ENCODE measurements at places on chromosomes 4 and X.

DNA sequence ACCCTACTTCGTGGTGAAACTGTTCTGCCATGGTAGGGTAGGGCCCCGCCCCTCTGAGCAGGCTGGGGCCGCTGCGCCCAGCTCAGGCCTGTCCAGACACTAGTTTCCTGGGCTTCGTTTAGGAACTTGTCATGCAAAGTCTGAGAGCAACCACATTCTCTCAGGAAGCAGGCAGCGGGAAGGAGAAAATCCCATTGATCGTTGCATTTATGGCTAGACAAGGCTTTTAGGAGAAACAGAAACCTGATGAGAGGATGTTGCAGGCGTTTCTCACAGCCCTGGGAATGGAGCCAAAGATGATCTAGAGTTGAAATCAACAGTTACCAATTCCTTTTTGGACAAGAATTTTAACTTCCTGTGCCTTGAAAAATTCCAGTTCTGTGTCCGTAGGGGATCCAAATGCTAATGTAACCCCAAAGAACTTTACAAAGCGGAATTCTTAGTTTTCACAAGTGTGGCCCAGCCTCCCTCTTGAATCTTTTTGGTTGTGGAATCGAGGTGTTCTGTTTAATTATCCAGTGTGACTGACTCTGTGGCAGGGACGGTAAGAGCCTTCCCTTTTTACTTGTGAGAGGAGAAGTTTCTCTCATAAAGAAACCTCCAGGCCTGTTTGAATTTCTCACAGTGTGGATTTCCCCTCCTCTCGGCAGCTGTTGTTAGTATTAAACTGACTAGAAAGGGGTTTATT lies 4.5 kb upstream of the CXCL9 start:
- DNase-seq, result no peak

- no peak for DNase-seq
Observed at GRCh38 chr4:27189683-27190082, 329.0 kb downstream of the STIM2 start.

DNA sequence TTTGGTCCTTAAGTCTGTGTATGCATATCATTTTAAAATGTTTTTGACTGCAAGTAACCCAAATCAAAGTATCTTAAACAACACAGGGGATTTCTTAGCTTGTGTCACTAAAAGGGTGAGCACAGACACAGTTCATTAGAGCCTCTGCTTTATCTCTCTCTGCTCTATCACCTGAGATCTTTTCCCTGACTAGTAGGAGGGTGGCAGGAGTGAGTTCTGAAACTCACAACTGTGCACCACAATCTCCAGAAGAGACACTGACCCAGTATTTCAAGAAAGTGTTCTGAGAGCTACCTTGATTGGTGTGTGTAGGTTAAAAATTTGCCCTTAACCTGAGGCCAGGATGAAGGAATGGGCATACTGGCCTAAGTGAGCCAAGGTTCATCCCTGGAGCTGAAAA lies 24.8 kb downstream of the CCSER1 start:
- DNase-seq, result no peak

DNA sequence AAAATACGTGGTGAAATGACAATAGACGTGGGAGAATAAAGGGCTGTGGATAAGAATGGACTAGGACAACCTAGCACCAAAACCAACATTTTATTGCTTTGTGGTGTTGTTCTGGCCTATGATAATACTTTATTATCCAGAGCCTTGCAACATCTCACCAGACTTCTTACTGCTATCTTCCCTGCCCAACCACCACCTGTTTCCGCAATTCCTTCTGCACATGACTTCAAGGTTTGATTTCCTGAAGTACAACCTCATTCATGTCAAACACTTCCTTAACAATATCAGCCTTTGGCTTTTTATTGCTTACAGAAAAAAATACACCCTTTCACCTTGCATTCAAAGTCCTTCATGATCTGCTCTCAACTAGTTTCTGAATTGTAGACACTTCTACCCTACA lies 84.8 kb downstream of the RTL3 start:
- no peak for DNase-seq

DNA sequence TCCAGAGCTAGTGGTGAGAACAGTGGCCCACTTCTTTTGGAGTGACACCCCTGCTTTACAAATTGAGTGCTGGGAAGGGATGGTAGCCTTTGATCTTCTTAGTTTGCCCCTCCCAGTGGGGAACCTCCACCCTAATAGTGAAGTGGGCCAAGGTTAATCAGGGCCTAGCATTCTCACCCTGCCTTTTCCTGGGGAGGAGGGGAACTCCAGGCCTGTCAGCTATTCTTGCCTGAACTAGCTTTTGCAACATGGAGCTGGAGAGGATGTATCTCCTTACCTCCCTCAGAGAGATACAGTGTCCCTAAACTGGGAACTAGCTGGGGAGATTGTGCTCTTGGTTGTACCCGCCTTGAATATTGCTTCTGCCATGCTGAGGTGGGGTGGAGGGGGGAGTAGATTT lies 20.6 kb downstream of the PHKA1 start:
- DNase-seq, result no peak

- no peak for DNase-seq
Observed at GRCh38 chr4:20249333-20249732, 2.4 kb upstream of the SLIT2 start.

DNA sequence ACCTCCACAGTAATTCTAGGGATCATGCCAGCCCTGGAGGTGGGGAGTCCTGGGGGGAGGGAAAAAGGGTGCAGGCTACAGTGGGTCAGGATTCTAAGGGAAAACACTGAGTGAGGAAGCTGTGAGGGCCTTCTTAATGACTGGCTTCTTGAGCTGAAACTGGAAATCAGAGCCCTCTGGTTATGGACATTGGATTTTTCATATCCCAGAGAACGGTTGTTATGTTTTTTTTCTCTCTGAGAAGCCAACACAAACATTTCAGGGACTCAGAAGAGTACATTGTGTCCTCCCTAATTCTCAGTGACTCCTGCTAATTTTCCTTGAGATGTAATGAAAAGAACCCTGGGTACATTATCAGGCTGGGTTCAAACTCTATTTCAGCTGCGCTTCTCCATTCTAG lies 162.4 kb upstream of the PRDX4 start:
- no peak for DNase-seq

- DNase-seq, result no peak
Observed at GRCh38 chr4:13248621-13249298, 235.4 kb downstream of the RAB28 start.

- DNase-seq, result no peak
Observed at GRCh38 chr4:3699678-3700077, 66.5 kb upstream of the ADRA2C start.

DNA sequence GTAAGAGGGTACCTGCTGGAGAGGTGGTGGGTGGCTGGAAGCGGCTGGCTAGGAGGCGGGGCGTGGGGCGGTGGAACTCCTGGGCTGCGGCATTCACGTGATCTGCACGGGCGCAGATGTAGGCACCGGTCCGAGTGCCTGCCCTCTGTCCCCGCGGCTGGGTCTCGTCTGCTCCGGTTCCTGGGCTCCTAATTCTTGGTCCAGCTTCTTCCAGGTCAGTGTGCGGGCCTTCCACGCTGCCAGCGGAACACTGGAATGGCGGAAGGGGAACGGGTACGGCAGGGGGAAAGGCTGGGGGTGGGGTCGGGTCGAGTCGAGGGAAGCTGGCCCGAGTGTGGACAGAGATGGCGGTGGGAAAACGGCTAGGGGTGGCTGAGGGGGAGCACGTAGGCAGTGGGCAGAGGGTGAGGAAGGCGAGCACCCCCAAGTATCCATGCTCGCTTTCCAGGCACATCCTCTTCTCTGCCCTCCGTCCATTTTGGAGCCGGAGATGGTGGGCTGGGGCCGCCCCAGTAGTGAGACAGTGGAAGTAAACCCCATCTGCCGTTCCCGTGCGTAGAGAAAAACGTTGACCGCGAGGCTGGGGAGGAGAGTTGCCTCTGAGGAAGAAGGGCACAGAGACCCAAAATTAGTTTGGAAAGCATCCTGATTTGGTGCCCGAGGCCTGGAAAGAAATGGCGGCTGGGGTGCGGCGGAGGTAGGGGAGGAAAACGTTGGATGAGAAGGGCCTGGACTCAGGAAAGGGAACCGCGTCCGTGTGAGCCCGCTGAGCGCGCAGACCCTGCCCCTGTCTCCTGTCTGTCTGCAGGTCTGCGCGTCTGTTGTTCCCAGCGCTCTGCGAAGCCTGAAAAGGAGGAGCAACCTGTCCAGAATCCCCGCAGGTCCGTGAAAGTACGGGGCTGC lies at the start of gene TCEAL4:
TCEAL4 (plus strand) TSS at position 105 of the 903 bp plus-strand sequence. CDS start 1,161 bp downstream, outside the sequence.
- peak; percentile 58 for DNase-seq

GRCh38 chrX:111568354-111568753 lies 56.9 kb downstream of the SERTM2 start:
- DNase-seq, result no peak

- no peak for DNase-seq
Observed at GRCh38 chr4:71863457-71863856, 79.6 kb upstream of the GC start.

DNA sequence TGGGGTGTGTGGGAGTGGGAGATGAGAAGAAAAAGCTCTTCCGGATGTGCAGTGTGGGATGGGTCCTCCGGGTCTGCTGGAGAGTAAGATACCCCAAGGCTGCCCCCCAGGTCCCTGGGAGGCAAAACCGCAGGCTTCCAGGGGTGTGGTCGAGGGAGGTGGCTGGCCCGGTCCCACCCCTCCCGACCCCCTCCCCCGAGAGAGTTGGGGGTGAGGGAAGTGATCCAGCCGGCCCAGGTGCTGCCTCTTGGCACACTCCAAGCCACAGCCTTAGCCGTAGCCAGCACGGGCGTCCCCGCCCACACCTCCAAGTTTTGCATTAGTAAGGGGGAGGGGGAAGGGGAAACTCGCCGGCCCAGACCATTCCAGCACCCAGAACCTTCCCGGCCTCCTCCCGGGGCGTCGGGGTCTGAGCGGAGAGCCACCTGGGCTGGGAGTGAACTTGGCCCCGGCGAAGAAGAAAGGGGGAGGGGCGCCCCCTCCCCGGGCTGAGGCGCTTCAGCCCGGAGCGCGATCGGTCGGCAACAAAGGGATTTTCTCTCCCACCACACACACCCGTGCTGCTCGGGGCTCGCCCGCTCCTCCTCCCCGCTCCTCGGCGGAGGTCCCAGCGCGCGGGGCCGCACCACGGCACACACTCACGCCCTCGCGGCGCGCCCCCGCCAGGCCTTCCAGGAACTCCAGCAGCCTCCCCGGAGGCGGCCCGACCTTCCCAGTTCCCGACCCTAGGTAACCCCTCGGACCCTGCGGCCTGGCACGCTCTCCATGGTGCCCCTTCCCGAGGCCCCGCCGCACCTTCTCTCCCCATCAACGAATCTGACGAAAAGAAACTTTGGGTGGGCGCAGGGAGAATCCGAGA lies 14.4 kb downstream of the BCOR start:
- no peak for DNase-seq

DNA sequence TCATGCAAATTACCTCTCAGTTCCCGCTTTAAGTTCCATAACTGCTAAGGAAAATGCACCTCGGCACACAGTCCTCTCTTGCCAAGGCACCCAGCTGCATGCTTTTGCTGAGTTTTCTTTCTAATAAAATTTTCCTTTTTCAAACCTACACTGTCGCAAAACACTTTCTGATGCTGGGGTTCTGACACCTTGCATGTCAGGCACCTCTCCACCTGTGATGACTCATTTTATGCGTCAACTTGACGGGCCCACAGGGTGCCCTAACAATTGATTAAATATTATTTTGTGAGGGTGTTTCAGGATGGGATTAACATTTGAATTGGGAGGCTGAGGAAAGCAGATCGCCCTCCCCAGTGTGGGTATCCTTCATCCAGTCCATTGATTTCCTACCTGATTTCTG lies 291.0 kb upstream of the STS start:
- DNase-seq, result no peak

- DNase-seq, result no peak
Observed at GRCh38 chr4:121814756-121815155, 8.9 kb downstream of the CCNA2 start.

GRCh38 chr4:145524552-145524951 lies 42.9 kb downstream of the SMAD1 start:
- DNase-seq, result no peak

GRCh38 chrX:94252211-94252610 lies 578.2 kb downstream of the FAM133A start:
- DNase-seq, result no peak

DNA sequence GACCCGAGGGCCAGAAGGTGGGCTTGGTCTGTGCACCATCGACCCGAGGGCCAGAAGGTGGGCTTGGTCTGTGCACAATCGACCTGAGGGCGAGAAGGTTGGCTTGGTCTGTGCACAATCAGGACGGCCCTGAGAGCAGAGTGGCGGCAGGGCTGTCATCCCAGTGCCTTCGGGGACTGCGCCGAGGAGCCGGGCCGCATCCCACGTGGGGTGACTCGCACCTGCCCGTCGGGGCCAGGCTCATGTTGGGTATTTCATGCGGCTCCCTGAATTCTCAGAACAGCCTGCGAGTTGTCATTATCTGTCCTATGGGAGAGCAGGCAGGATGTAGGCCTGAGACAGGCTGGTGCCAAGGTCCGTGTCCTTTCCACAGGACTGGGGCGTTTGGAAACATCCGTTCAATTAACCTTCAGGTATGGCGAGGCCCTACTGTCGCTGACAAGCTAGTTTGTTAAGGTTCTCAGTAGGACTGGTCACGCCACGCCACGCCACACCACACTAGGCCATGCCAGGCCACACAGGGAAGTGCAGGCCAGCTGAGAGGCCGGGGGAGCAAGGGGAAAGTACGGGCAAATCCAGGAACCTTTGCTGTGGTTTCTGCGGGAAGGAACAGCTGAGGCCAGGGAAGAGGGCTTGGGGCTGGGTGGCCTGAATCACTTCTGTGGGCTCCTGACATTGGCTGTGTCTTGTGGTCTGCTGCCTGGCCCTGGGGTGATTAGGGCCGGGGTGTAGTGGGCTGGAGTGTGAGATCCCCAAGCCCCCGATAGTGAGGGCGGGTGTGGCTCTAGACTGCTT lies 182.9 kb downstream of the AFAP1 start:
- no peak for DNase-seq
